Stimulated activated CD4-positive, alpha-beta T cell treated with anti-CD3 and anti-CD28 coated beads, TNF-alpha, amount 100 ng/mL, for 24 hours (primary cell): ENCODE measurements at places on chromosomes 5 and 9.

DNA sequence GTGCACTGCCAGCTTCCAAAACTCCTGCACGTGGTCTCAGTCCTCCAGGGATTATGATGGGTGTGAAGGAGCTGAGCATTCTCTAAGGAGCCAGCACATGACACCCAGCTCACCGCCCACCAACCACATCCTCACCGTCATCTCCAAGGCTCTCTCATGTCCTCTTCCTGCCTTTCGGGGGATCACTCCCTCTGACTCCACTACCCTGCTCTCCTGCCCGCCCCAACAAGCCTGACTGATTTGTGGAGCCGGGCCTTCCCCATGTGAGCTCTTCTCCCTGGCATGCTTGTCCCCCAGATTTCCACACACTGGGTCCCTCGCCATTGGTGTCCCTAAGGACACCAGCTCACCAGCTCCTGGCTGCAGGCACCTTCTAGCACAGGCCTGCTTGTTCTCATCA, 1.9 kb downstream of the ABO start:
- DNase-seq, result no peak

- no peak for DNase-seq
These were observed 25.0 kb upstream of the ERMP1 start for GRCh38 chr9:5857928-5858327.

DNA sequence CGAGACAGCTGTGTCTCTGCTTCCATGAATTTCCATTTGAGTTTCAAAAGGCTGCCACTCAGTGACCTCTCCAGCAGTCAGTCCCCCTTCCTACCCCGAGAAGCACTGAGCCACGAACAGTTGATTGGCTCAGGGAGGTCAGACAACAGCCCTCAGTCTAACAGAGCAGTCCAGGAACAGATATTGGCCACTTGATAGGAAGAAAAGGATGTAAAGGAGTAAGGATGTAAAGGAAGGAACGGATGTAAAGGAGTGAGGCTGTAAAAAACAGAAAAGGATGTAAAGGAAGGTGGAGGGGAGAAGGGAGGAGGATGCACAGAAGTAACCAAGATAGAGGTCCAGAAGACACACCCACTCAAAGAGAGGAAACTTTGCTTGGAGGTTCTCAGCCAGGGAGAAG, 3.2 kb upstream of the NR4A3 start:
- DNase-seq, result no peak

GRCh38 chr9:31272456-31273295, 1111.8 kb upstream of the ACO1 start:
- no peak for DNase-seq

- DNase-seq, result peak; percentile 13
These were observed 194 bp upstream of the RXFP3 start for GRCh38 chr5:33936004-33936380.
